ENCODE measurements at places on chromosomes 4 and X.
A peak's percentile ranks its signal among the peaks of the same experiment; 100 is the strongest.

DNA sequence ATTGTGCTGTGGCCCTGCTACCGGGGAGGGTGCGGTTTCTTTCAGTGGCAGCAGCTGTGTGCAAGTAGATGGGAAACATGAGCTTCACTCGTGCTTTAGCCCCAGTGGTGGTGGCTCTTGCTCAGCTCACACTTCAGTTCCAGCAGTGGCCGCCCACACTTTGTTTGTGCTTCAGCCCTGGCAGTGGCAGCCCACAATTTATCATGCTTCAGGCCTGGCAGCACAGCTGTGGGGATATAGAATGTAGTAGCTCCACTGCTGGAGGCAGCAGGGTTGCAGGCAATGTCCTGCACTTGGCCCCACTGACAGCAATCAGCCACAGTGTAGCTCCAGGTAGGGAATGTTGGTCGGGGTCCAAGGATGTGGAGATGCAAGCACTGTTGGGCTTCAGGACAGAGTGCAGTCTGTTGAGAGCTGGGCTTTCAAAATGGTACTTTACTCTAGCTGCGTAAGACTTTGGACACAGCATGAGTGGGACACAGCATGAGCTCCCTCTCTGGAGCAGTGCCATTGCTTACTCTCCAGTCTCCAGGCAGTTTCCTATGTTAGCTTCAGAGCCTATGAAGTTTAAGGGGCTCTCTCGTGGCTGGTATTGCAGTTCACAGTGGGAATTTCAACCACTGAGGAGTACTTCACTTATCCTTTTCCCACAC is 413.1 kb downstream of the PDGFC start:
- DNase-seq, result no peak

DNA sequence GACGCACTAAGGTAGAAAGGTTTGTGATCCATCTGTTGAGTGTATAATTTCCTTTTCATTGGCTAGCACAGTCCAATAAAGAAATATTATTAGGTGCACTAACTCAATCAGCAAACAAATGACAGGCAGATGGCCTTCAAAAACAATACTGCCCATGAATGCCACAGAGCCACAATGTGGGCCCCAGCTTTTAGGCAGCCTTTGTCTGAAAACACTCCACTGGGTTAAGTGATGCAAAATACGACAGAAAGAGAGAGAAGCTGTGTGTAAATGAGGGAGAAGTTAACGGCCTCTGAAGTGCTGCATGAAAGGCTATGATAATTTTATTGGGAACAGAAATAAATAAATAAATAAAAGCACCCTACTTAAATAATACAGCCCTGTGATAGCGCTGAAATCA is 274.6 kb downstream of the NKX6-1 start:
- no peak for DNase-seq

DNA sequence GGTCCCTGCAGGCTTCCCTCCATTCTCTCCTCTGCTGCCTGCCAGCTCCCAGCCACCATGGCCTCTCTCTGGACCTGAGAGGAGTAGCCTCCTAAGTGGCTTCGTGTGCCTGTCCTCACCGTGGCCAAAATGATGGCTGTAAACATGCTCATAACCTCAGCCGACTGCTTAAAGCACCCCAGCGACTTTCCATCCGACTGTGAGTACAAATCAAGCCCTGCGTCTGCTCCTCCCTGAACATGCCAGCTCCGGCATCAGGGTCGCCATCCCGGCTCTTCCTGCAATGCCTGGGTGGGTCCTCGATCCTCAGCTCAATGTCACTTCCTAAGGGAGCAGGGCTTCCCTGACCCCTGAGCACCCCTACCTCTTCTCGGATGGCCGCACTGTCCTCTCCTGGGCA is 3.3 kb upstream of the SORCS2 start:
- no peak for DNase-seq

DNA sequence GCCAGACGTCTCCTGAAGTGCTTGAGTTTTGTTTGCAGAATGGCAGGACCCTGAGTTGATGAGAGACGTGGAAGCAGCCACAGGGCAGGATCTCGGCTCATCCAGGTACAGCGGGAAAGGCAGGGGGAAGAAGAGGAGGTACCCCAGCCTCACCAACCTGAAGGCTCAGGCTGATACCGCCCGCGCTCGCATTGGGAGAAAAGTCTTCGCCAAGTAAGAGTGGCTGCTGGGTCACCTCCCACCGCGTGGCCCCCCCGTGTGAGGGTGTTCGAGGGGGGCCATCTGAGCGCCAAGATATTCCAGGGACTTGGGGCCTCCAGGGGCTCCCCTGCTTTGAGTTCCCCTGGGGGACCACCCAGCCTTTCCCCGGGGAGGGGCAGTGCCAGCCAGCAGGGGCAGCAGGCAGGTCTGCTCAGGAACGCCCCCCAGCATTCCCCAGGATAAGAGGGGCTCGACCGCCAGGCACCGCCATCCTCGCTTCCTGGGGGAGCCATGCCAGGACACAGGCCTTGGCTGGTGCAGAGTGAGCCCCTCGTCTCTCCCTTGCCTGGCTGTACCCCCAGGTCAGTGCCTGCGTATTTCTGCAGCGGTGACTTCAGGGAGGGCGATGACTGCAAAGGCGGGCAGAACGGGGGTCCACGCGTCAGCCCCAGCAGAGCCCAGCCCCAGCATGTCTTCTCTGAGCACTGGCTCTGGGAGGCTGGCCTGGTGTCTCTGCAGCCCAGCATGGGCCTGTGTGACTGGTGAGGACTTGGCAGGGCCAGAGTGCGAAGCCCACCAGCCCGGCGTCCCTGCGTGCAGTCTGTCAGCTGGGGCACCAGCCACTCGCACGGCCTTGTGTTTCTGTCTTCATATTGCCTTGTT is 22.3 kb downstream of the NKX1-1 start:
- no peak for DNase-seq

GRCh38 chr4:144646523-144647094 is 653 bp downstream of the HHIP start:
- DNase-seq, result peak; percentile 50

GRCh38 chr4:39544580-39545315 is 17.5 kb upstream of the UGDH start:
- no peak for DNase-seq

DNA sequence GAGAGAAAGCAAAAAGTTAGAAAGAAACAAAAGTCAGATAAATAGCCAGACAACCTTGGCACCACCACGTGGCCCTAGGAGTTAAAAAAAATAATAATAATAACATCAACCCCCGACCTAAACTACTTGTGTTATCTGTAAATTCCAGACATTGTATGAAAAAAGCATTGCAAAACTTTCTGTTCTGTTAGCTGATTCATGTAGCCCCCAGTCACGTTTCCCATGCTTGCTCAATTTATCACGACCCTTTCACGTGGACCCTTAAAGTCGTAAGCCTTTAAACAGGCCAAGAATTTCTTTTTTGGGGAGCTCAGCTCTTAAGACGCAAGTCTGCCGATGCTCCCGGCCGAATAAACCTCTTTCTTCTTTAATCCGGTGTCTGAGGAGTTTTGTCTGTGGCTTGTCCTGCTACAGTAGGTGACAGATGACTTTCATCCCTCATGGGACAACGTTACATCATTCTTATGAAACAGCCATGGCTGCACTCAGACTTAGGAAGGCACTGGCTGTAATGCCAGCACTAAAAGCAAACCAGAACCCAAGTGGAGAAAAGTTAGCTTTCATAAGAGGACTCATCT is 520 bp downstream of the ACOX3 start:
- DNase-seq, result no peak

DNA sequence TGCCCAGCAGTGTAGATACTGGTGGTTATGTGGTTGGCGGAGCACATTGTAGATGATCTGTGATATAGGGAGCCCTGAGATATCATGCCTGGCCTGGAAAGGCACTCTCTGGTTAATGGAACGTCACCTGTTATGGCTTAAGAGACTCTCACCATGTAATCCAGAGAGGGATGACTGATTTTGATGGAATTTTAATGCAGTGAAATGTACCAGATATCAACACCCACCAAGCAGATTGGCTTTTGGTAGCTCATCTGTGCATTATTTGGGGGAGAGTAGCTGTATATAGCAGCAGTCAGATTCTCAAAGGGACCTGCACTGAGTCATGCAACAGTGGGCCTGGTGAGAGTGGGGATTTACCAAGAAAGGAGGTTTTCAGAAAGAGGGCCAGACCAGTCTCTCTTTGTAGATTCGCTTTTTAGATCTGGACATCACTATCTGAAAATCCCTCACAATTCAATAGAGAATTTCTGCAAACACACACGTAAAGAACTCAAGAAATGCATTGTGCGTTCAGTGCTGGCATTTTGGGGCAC is 17.3 kb downstream of the TSC22D3 start:
- DNase-seq, result no peak

DNA sequence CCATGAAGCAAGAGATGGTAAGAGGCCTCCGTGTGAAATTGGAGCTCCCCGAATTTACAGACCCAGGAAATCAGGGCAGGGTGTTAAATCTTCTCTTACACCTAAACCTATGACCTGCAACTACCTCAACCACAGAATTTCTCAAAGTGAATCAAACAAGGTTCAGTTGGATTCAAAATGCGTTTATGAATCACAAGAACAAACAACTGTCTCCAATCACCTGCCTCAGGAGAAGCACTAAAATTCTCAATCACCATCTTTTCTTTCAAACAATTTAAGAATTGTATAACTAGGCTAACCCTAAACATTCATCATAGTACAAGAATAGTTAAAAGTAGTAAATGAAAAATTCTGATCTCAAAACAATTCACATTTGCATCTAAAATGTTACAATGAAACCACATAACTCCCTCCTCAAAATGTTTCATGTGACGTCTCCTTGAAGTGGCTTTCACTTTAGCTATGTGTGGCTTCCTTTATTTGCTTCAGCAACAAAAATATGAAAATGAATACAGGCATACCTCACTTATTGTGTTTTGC is 19.2 kb downstream of the PPP3CA start:
- DNase-seq, result no peak

- DNase-seq, result no peak
These were observed 1.6 kb downstream of the GAB1 start for GRCh38 chr4:143338313-143338712.

GRCh38 chrX:24375600-24376131 is 15.2 kb downstream of the SUPT20HL1 start:
- no peak for DNase-seq

DNA sequence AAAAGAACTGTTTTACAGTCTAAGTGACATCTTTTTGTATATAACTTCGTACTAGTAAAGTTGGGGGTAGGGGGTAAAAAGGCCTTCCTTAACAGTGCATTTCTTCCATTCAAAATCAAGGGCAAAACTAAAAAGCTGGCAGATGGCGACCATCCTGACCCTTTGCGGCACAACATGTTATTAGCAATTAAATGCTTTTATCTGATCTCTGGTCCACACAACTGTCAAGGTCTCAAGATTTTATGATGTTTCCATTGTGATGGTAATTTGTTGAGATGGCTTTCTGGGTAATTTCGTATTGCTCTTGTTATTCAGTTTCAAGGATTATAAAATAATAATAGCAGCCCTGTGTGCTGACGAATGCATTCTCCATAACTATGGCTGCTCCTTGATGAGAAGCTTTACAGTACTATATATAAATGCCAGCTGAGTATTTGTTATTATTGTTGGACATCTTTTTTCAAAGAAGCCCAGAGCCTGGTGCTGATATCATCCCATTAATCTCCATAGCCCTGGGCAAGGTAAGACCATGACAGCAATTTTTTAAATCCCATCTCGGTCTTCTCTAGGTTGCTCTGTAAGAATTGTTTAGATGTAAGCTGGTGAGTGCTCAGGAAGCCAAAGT is 89.5 kb downstream of the CBR4 start:
- no peak for DNase-seq

DNA sequence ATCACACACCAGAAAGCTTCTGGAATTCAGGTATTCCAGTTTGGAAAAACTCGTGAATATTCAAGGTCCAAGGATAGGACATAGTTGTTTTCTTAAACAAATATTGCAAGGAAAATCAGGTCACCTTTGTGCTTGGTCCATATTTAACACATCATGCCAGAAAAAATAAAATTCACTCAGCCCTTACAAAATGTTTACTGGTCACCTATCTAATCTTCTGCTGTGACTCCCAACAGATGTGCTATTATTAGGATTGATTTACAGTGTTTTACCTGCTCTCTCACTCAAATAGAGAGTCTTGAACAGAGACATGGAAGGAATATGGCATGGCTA is 9.5 kb downstream of the CSN3 start:
- DNase-seq, result no peak

DNA sequence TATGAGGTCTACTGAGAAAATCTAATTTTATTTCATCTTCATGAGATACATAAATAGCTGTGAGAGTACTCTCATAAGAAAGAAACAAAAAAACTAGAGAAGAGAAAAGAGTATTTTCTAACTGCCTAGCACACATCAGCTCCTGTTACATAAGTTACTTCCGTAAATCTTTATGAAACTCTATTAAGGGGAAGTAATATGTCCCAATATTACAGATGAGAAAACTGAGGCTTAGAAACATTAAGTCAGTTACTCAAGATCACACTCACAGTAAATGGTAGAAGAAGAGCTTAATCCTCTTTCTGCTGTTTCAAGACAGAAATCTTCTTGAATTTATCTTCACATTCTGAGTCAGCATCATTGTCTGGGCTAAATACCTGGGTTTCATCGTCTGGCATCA is 164.1 kb downstream of the DTHD1 start:
- DNase-seq, result no peak

DNA sequence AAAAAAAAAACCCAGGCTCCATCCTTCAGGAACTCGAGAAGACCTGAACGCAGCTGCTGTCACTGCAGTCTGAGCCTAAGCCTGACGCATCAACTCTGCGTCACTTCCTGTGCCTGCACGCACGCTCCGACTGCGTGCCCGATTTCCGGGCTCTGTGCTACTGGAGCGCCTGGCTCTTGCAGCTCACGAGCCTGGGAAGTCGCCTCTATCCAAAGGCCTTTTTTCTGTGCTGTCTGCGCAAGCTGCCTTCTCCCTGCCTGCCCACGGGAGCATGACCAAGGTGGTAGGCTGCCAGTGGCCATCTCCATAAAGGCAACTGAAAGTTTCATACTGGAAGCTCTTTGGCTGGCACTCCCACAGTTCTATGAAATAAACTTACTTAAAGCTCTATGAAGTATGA is 9.9 kb upstream of the GASK1B start:
- DNase-seq, result peak; percentile 83

DNA sequence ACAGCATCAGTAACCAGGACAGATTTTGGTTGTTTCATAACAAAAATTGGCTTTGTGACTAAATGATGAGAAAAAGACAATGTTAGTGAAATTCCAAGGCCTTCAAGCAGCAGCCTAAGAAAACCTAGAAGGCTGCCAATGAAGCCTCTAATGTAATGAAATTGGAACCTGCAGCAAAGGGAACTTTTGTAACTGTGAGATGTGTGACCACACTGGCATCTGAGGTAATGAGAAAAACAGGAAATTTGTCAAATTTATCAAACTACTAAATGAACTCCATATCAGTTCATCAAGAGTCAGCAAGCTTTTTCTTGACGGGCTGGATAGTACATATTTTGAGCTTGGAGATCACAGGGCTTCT is 30.4 kb upstream of the EMCN start:
- no peak for DNase-seq

- DNase-seq, result peak; percentile 43
These were observed 2.5 kb downstream of the COQ2 start for GRCh38 chr4:83282049-83282535.

GRCh38 chr4:119477412-119478053 is 151.1 kb downstream of the PDE5A start:
- no peak for DNase-seq

Data from AG20443 (cell line).